ENCODE measurements at places on chromosomes 1 and 21.

DNA sequence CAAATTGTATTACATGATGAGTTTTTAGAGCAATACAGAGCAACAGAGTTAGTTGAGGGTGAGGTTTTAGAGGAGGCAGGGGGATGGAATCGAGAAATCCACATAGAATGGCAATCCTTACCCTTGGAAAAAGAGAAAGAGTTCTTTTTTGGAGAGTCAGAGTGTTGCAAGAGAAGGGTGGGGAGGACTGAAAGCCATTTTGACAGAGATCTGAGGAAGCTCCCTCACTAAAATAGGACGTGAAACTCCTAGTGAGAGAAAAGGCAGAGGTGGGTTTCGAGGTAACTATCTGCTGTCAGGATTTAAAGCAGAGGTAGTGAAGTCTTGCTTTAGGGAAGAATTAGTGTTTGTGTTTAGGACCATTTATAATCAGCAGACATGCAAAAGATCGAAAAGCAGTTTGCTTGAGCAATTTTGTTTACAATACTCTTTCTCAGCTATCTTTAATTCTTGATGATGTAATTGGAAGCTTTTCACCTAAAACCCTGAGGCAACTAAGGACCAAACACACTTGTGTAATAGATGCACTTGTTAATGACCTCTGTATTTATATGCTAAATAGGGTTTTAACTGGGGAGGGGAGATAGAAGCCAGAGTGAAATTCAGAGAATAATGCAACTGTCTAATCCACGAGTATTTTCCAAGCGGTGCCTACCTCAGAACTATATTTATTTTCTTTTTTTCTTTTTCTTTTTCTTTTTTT is 20.0 kb downstream of the ADAMTS5 start:
- DNase-seq, result no peak

- DNase-seq, result peak; percentile 89
Measured at GRCh38 chr1:216221260-216221700, 202.0 kb downstream of the USH2A start.

- no peak for DNase-seq
Measured at GRCh38 chr1:232557096-232557495, 72.8 kb downstream of the SIPA1L2 start.

DNA sequence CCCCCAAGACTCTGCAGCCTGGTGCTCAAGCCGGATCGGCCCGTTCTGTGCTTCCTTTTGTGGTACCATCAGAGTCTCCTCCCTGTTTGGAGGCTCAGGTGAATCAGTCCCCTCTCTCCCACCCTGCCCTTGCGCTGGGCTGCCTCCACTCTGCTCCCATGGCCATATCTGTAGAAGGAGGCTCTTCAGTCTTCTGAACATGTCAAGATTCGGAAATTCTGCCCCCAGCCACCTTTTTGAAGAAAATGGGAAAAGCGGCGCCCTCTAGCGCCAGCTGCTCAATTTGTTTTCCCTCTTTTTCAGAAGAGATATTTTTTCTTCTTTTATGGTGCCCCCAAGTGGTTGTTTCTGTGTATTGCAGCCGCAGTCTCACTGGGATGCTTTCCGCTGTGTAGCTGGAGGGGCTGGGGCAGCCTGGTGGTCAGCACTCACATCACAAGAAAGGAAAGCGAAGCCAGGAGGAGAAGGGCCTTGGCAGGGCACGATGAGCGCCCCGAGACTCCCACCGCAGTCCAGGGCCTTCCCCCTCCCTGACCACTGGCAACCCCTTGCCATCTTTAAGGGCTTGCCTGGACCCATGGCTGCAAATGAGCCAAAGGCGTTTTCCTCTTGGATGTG is 58.4 kb upstream of the CACNA1E start:
- DNase-seq, result peak; percentile 48

DNA sequence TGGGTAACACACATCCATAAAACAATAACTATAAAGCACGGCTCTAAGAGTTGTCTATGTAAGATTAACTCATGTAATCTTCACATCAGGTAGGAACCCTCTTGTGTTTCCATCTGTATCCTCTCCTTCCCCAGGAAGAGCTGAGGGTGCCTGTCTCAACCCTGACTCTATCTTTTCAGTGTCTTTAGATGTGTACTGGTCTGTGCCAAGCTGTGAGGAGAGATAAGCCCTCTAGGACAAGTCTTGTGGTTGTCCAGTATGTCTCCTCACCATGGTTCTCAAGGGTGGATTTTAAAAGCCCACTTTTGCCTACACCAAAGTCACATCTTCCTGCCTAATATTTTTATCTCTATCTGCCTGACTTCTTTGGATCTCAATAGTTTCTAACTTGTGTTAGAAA is 300.1 kb downstream of the KCNT2 start:
- no peak for DNase-seq

DNA sequence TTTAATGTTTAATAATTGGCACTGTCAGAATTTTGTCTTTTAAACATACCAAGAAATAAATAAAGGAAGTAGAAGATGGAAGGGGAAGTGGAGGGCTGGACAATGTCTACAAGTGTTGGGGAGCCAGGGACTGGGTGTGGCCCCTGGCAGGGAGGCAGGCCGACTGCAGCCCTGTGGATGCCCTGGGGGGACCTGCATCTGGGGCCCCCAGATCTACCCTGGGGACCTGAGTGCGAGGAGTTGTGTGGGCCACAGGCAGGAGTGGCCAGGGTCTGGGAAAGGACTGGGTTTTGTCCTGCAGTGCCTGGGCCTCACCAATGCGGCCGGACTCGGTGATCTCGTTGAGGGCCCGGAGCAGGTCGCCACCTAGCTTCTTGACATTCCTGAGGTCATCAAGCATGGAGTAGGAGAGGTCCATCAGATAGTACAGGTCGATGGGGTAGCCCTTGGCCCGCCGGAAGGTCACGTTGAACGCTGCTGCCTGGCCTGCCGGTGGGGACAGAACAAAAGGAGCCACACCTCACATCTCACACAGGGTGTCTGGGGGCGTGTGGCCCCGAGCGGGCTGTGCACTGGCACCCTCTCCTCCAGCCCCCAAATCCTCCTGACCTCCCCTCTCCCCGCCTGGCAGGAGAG is 17.5 kb downstream of the ITGB2 start:
- DNase-seq, result no peak

GRCh38 chr1:19960591-19960990 is 18.8 kb downstream of the PLA2G2A start:
- DNase-seq, result no peak
